Hepatocyte (in vitro differentiated cells): ENCODE measurements at places on chromosomes 5 and 9. TPM values are rescaled to one million over a fixed set of nuclear protein-coding genes. Genes with fewer than 3 reads are reported as not detected.

PCDHB5 gene
- total RNA-seq = 7.0 TPM in 2 replicates

PCDHGB7 gene
- 6.9 and 8.8 TPM in 2 replicates for total RNA-seq

IL5 gene
- not detected in 2 replicates for total RNA-seq

FOXD1 gene
- 0.33 and 1.6 TPM in 2 replicates for total RNA-seq

SPATA31C1 gene
- total RNA-seq = not detected in 2 replicates

RASGEF1C gene
- total RNA-seq = not detected in 2 replicates

GRCh38 chr5:150062216-150062922 is 24.0 kb downstream of the CSF1R start:
- H3K36me3 ChIP-seq = no peaks in the 10 kb centered on the region
- H3K4me1 ChIP-seq = peaks cover 5% of the 10 kb centered on the region
- no peaks in the 10 kb centered on the region for H3K27me3 ChIP-seq
- no peak overlapping the region for H3K27ac ChIP-seq
- H3K4me3 ChIP-seq = no peak overlapping the region

GRCh38 chr5:137215261-137215660 is 283.9 kb downstream of the SPOCK1 start:
- no peak overlapping the region for H3K4me3 ChIP-seq
- peaks cover 7% of the 10 kb centered on the region for H3K4me1 ChIP-seq
- peak overlapping the region; percentile 17 for H3K27ac ChIP-seq
- no peak for DNase-seq
- no peaks in the 10 kb centered on the region for H3K36me3 ChIP-seq
- no peaks in the 10 kb centered on the region for H3K27me3 ChIP-seq

DNA sequence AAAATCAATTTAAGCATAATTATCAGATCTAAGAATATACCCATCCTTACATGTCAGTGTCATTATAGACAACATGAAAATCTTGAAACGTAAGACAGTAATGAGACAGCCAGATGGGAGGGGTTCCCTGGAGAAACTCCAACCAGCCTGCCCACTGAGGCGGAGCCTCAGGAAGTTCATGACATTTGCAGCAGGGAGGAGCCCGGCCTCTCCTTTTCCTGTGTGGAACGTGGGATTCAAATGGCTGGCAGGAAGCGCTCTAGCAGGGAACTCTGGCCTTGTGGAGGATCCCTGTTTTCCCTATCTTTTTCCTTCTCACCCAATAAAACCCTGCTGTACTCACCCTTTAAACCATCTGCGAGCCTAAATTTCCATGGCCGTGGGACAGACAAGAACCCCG is 176.6 kb upstream of the KCNN2 start:
- H3K36me3 ChIP-seq = no peaks in the 10 kb centered on the region
- H3K27me3 ChIP-seq = no peaks in the 10 kb centered on the region
- H3K4me1 ChIP-seq = no peaks in the 10 kb centered on the region
- peak; percentile 26 for DNase-seq
- H3K27ac ChIP-seq = peak overlapping the region; percentile 56
- no peak overlapping the region for H3K4me3 ChIP-seq

- no peaks in the 10 kb centered on the region for H3K27me3 ChIP-seq
- no peak overlapping the region for H3K27ac ChIP-seq
- H3K4me1 ChIP-seq = no peaks in the 10 kb centered on the region
- DNase-seq = no peak
These were observed 6.2 kb downstream of the SHLD3 start for GRCh38 chr5:65630981-65631380.

- no peaks in the 10 kb centered on the region for H3K27me3 ChIP-seq
- no peaks in the 10 kb centered on the region for H3K4me1 ChIP-seq
- no peak overlapping the region for H3K4me3 ChIP-seq
- H3K27ac ChIP-seq = no peak overlapping the region
These were observed 246.3 kb upstream of the DAP start for GRCh38 chr5:11007269-11007870.

- no peaks in the 10 kb centered on the region for H3K36me3 ChIP-seq
- H3K27me3 ChIP-seq = no peaks in the 10 kb centered on the region
These were observed 35.5 kb downstream of the OLFML2A start for GRCh38 chr9:124812441-124812876.

GRCh38 chr5:166032601-166033000 is 2258.8 kb upstream of the WWC1 start:
- no peak overlapping the region for H3K27ac ChIP-seq
- no peaks in the 10 kb centered on the region for H3K27me3 ChIP-seq
- no peaks in the 10 kb centered on the region for H3K4me1 ChIP-seq
- no peak for DNase-seq
- no peaks in the 10 kb centered on the region for H3K36me3 ChIP-seq
- H3K4me3 ChIP-seq = no peak overlapping the region

DNA sequence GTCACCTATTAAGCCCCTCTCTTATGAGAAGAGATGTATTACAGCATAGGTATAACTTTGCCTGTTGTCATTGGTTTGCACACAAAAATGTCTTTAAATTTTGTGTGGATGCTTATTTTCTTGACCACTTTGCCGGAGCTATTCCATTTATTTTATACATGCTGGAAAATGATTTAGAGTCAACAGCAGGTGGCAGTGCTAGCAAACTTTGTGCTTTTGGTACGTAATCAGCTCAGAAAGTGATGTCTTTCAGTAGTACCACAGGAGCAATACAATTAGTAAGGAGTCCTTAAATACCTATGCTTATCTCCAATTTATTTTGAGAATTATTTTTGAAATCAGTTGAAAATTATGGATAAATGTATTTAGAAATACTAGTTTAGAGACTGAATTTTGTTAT is 19.8 kb upstream of the NUDT12 start:
- DNase-seq = peak; percentile 61
- H3K4me1 ChIP-seq = no peaks in the 10 kb centered on the region
- H3K36me3 ChIP-seq = no peaks in the 10 kb centered on the region
- H3K27ac ChIP-seq = no peak overlapping the region
